ENCODE measurements at places on chromosomes 16 and 17.

GRCh38 chr17:27276653-27277156 is 17.2 kb upstream of the WSB1 start:
- DNase-seq, result peak; percentile 8

DNA sequence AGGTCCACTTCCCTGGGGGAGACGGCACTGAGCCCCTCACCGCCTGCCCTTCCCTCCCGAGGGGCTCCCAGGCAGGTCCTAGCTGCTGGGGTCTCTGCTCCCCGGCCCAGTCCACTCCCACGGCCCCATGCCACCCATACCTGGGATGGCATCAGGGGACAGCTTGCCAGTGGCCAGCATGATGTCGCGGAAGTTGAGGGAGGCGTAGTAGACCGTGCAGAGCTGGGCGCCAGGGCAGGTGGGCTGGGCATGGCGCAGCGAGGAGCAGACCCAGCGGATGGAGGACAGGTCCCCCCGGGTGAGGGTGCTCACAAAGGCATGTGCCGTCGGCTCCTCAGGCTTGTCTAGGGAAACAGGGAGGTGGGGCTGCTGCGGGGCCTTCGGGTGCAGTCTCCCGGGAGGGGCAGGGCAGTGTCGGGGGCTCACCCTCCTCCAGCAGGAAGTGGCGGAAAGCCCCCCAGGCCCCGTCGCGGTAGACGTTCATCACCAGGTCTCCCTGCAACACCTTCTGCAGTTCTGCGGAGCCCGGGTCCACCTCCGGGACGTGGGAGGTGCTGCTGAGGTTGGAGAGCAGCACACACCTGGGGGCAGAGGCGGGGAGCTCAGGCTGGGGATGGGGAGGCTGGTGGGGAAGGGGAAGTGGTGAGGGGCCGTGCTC is 13.5 kb downstream of the FASN start:
- no peak for DNase-seq

GRCh38 chr17:73343168-73343634 is 31.4 kb upstream of the CDC42EP4 start:
- DNase-seq, result peak; percentile 96

GRCh38 chr16:53515811-53516210 is 12.8 kb upstream of the AKTIP start:
- no peak for DNase-seq

All from fibroblast of skin of abdomen (primary cell).